ENCODE measurements at places on chromosomes 7 and 10.

- DNase-seq: no peak
These were observed 334.8 kb downstream of the GLRX3 start for GRCh38 chr10:130470973-130471372.

- DNase-seq: no peak
These were observed 280.9 kb upstream of the HGF start for GRCh38 chr7:82050792-82051191.

DNA sequence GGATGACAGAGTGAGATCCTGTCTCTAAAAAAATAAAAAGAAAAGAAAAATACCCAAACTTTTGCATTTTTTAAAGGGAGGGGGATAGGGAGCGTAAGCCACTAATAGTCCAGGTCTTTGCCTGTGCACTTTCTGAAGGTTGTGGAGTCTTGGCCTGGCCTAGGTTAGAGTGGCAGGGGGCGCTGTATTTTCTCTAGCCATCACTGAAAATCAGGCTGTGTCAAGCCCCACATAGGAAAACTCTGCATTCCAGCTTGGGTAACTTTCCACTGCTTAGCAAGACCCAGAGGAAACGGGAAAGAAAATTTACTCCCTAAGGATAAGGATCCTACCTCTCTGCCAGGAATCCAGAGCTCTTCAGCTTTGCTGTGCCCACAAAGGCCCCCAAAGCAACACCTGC lies 10.5 kb upstream of the PAX4 start:
- no peak for DNase-seq

DNA sequence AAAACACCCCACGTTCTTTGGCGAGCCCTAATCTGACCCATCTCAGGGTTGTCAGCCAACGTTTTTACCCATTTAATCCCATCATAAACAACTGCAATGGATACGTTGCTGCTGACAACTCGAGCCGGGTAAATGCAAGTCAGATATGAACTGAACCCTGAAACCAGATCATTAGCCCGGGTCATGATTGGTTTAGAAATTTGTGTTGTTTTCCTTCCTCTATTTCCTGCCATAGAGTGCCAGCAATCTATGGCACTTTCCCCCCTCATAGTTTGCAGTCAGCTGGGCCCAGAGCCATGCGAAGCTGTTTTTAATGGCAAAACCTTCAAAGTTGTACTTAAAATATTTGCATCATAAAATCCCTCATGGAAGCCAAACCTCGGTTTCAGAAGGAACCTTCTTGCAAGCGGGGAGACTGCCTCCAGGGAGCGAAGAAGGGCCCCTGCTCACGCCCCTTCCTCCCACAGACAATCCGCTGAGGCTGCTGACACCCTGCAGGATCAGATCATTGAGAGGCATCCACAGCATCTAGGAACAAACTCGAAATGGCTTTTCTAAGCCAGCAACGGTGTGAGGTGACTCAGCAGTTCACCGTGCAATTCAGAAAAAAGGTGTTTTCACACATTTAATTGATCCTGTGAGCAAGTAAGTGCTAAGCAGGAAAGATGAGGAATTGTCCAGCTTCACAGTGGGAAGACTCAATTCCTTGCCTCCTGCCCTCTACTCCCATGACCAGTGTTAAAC lies 710.1 kb downstream of the PARD3 start:
- DNase-seq: no peak

- DNase-seq: no peak
These were observed 118.7 kb upstream of the NEBL start for GRCh38 chr10:21015851-21016250.

DNA sequence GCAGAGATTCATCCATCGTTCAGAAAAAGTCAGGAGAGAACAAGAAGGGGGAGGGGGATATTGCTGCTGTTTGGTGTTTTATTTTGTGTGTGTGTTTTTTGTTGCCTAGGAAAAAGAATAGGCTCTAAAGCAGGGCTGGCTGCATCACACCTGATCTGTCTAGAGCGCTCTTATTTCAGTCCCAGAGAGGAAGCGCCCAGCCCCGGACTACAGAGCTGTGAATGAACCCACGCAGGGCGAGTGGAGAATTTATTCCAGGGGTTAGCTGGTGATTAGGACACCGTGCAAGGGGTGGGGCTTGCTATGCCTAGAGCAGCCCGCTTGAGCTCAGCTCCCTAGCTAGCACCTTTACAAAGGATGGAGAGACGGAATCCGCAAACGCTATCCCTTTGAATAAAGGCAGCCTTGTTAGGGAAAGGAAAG lies 621 bp upstream of the FAM13C start:
- no peak for DNase-seq

GRCh38 chr10:12547301-12547771 lies 198.0 kb downstream of the CAMK1D start:
- no peak for DNase-seq

GRCh38 chr10:125221716-125222115 lies 61.4 kb upstream of the CTBP2 start:
- DNase-seq: no peak

DNA sequence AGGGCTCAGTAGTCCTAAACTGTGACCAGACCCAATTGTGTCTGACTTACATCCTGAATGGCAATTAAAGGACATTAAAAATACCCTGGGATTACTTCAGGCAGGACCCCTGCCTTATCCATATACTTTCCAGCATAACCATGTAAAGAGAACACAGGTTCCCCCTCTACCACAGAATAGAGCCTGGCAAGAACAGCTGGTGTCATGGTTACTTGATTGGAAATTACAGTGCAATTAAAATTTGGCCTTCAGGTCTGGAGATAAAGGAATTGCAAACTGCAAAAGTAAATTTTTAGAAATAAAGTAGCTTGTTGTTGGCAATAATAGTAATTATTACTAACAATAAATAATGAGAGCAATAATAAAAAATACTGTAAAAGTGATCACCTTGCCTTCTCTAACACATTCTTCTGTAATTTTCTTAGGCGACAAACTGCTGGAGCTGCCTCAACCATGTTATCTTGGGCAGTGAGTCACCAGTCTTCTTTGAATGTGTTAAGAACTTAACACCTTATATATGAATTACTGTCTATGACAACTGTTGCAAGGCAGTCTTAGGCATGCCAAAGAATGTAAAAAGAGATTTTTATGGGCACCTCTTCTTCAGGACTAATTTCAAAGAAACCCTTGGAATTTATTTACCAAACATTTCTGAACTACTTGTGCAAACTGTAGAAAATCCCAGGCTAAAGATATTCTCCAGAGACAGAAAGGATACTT lies 53.7 kb downstream of the HIBADH start:
- DNase-seq: no peak

GRCh38 chr10:89427629-89428028 lies 13.3 kb downstream of the IFIT5 start:
- no peak for DNase-seq

DNA sequence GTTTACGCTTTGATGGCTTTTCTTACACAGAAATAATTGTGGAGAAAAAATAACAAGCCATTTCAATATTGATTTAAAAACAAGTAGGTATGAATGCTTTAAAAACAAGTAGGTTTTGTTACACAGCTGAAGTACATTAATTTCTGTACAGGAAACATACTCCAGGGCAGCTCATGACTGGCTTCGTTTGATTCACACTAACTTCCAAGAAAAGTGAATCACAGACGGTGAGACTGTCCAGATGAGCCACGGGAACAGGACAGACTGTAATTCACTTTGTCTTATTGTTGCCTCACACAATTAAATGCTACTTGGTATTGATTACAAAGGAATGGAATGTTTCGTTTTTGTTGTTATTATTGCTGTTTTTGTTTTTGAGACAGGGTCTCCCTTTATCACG lies 26.6 kb upstream of the SNX10 start:
- no peak for DNase-seq

- peak; percentile 52 for DNase-seq
These were observed 3.8 kb upstream of the GTF2IRD1 start for GRCh38 chr7:74449809-74450397.

DNA sequence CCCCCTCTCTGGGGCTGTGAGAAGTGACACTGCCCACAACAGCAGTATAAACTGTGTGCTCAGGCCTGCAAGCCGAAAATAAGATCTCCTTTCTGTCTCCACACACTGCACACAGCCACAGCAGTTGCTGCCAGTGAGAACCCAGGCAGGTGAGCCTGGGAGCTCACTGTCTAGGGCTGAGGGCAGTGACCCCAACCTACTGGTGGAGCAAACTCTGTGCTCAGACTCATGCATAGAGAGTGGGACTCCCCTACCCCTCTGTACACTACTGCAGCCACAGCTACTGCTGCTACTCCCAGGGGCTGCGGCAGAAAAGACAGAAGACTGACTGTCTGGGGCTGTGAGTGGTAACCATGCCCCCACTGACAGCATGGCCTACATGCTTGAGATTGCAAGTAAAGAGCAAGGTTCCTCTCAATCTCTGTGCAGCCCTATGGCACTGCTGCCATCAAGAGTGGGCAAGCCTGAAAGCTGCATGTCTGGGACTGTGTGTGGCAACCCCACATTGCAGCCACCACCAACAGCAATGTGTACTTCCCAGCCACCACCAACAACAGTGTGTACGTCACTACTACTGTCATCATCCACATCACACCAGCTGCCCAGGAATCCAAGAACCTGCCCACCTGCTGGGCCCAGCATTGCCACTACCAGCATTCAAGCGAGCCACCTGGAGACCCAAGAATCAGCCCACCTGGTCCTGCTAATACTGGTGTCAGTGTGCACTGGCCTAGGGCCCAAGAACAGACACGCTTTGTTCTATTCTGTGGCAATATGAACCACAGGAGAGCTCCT lies 226.1 kb downstream of the XPNPEP1 start:
- no peak for DNase-seq

GRCh38 chr7:77406421-77406820 lies 9.7 kb downstream of the GSAP start:
- no peak for DNase-seq

DNA sequence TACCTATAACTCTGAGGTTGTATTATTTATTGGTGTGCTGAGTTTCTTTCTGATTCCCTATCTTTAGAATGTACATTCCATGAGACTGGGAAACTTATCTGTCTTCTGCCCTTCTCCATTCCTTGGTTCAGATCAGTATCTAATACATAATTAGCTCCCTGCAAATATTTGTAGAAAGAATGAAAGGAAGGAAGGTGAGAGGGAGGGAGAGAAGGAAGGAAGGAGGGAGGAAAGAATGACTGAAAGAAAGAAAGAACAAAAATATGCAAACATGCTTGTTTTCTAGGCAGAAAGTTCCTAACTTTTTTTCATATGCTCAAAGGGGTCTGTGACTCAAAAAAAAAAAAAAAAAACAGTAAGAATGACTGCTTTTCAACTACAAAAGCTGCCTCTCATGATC lies 3.9 kb upstream of the USP6NL start:
- no peak for DNase-seq

DNA sequence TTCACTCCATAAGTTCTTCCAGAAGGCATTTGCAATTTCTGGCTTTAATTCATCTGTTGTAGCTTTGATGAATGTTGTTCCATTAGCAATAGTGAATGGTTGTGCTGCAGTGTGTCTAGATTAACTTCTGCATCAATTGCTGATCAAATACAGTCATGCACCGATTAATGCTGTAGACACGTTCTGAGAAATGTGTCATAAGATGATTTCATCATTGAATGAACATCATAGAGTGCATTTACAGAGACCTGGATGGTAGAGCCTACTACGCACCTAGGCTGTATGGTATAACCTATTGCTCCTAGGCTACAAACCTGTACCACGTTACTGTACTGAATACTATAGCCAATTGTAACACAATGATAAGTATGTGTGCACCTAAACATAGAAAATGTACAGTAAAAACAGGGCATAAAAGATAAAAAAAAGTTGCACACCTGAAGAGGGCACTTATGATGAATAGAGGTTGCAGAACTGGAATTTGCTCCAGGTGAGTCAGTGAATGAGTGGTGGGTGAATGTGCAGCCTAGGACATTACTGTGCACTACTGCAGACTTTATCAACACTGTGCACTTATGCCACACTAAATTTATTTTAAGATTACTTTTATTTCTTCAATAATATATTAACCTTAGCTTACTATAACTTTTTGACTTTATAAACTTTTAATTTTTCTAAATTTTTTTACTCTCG lies 170.7 kb downstream of the HERPUD2 start:
- no peak for DNase-seq

DNA sequence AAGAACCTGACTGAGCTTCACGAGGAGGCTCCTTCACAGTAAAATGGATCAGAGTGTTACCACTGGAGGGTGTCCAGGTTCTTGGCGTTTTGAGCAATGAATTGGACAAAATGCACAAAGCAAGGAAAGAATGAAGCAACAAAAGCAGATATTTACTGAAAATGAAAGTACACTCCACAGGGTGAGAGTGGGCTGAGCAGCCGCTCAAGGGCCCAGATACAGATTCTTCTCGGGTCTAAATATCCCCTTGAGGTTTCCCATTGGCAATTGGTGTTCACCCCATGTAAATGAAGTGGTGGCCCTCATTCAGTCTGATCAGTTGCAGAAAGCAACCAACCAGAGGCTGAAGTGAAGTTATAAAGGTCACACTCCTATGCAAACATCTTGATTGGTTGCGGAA lies 214.7 kb upstream of the SH2B2 start:
- no peak for DNase-seq
